A549 treated with GW870086 at 1 μM for 4 hours (cell line): ENCODE measurements at places on chromosomes 6 and 20. TPM values are rescaled to one million over a fixed set of nuclear protein-coding genes. Genes with fewer than 3 reads are reported as not detected.

SMIM28 gene
- total RNA-seq = not detected in 5 replicates

TRAM2 gene
- total RNA-seq = 31.4 to 40.3 TPM (median 38.0 TPM) in 5 replicates

TBC1D32 gene
- total RNA-seq = 0.88 to 1.3 TPM (median 1.2 TPM) in 5 replicates

CRISP3 gene
- total RNA-seq = not detected in 5 replicates

CGAS gene
- 4.6 to 5.0 TPM (median 4.8 TPM) in 5 replicates for total RNA-seq

NXT1 gene
- 57.8 to 68.2 TPM (median 65.5 TPM) in 5 replicates for total RNA-seq

KCNS1 gene
- total RNA-seq = not detected in 5 replicates

GRM1 gene
- total RNA-seq = 0.02 to 0.03 TPM (median 0.03 TPM) in 3 of 5 replicates, not detected in the others

LHFPL5 gene
- 0.06 to 0.17 TPM (median 0.10 TPM) in 3 of 5 replicates, not detected in the others for total RNA-seq

NT5E gene
- total RNA-seq = 19.9 to 36.6 TPM (median 30.3 TPM) in 5 replicates

GPR63 gene
- total RNA-seq = 0.32 to 0.65 TPM (median 0.42 TPM) in 5 replicates

TRIM15 gene
- not detected in 5 replicates for total RNA-seq

LINC00237 gene
- not detected in 5 replicates for total RNA-seq

LRRN4 gene
- 0.05 to 0.06 TPM in 2 of 5 replicates, not detected in the others for total RNA-seq

FILIP1 gene
- total RNA-seq = 0.30 to 0.40 TPM (median 0.32 TPM) in 5 replicates

OR2J3 gene
- total RNA-seq = not detected in 5 replicates

LZTS3 gene
- 3.6 to 4.1 TPM (median 4.1 TPM) in 5 replicates for total RNA-seq

SPDEF gene
- 1.2 to 2.1 TPM (median 1.9 TPM) in 5 replicates for total RNA-seq

EYA4 gene
- 7.8 to 11.4 TPM (median 10.0 TPM) in 5 replicates for total RNA-seq

JPH2 gene
- total RNA-seq = 3.0 to 3.7 TPM (median 3.2 TPM) in 5 replicates
